ENCODE measurements at places on chromosomes 11 and 22. TPM values are rescaled to one million over a fixed set of nuclear protein-coding genes. Genes with fewer than 3 reads are reported as not detected.
A peak's percentile ranks its signal among the peaks of the same experiment; 100 is the strongest.

DNA sequence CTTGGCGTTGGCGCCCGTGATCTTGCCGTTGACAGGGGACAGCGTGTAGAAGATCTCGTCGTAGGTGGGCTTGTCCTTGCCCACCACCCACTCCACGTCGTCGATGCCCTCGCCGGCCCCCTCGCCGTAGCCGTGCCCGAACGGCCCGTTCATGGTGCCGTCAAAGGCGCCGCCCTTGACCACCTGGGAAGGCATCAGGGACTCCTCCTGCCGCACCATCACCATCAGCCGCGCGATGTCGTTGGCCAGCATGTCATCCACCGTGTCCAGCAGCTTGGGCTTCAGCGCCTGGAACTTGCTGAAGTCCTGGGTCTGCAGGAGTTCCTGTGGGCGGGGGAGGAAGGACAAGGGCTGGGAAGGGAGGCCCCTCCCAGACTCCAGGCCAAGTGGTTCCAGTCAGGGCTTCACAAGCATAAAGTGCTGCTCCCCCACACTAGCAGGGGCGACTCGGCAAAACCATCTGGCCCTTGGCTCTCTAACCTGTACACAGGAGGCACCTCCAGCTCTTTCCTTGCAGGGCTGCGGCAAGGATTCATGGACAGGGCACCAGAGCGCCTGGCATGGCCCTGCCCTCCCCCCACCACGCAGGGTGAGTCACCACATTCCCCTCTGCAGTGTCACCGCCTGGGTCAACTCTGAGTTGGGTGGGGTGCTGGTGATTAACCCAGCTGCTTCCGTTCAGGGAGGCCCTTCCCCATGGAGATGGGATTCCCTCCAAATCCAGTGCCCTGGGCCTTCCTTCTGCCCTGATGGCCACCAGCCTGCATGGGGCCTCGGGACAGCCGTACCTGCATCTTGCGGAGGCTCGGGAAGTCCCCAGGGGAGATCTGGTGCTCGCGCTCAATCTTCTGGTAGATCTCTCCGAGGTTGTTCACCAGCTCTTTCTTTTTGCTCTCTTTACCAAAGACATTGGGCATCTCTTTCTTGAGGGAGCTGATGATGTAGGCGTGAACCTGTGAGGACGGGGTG, 10.4 kb upstream of the CDC42BPG start:
- DNase-seq, result peak; percentile 58

GRCh38 chr22:28252539-28252938, 333.5 kb upstream of the PITPNB start:
- DNase-seq, result no peak

GRCh38 chr11:112784323-112785073, 176.7 kb upstream of the NCAM1 start:
- DNase-seq, result no peak

DNA sequence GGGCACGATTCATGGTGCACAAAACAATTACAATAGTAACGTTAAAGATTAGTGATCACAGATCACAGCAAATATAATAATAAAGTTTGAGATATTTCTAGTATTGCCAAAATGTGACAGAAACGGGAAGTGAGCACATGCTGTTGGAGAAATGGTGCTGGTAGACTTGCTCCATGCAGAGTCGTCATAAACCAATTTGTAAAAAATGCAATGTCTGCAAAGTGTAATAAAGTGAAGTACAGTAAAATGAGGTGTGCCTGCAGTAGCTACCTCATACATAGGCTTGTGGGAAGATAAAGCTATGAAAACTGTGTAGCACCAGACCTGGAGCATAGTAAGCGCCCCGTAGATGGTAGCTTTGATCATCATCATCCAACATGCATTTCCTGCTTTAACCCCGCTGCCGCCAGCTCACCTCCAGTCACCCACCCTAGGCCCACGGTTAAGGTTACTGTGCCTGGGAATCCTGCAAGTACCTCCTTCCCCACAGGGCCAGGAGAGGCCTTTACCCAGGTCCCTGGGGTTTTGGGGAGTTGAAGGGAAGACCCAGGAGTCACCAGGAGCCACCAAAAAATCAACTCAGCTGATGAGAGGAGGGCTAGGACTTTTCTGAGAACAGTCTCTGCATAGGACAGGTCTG, 59.2 kb downstream of the MYO7A start:
- no peak for DNase-seq

DNA sequence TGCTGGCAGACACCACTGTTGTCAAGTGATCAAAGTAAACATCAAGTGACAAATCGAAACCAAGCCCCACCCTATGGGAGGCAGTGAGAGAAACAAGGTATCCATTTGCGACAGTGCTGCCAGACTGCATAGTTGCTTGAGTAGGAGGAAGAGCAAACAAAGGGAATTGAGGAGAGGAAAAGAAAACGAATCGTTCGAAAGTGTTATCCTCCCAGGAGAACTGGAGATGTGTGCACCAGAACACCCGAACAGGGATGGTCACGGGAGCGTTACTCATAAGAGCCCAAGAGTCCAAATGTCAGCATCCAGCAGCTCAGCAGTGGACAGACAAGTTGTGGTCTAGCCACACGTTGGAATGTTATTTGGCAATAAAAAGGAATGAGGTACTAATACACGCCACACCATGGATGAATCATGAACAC, 58.4 kb upstream of the NUP50 start:
- DNase-seq, result no peak

- DNase-seq, result no peak
Observed at GRCh38 chr11:92752122-92752521, 217.3 kb upstream of the MTNR1B start.

GRCh38 chr11:5807580-5807979, 1.1 kb upstream of the OR52N2 start:
- DNase-seq, result no peak

GRCh38 chr22:39674536-39674935, 104.0 kb downstream of the CACNA1I start:
- no peak for DNase-seq

- peak; percentile 23 for DNase-seq
Observed at GRCh38 chr11:116930177-116930576, 92.8 kb upstream of the APOA1 start.

- no peak for DNase-seq
Observed at GRCh38 chr11:80873310-80873999, 1432.6 kb upstream of the TENM4 start.

DNA sequence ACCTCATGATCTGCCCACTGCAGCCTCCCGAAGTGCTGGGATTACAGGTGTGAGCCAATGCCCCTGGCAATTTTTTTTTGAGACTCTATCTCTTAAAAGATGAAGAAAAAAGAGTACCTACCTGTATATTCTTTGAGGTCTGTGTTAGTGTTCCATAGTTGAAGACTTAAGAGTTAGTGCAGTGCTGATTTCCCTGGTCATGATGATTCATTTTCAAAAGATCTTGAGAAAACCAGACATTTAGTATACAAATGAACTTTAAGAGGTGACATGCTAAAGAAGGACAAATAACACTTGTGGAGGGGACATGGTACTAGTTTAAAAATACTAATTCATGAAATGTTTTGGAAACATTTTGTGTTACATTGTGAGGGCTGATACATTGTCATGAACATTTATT, 17.7 kb downstream of the CBL start:
- DNase-seq, result no peak

GRCh38 chr11:86160541-86161149, 83.9 kb upstream of the EED start:
- DNase-seq, result no peak

Gene LINC01488
- total RNA-seq, result not detected

Gene RRM1
- total RNA-seq, result 217 TPM

Gene OR5AL1
- not detected for total RNA-seq

Gene DERL3
- total RNA-seq, result 4.0 TPM

Gene DCUN1D5
- total RNA-seq, result 107 TPM
